Cortex of kidney (tissue), 1 donor: ENCODE measurements at places on chromosomes 4 and X.

- no peak for DNase-seq
These were observed 14.8 kb upstream of the SPARCL1 start for GRCh38 chr4:87543835-87544461.

DNA sequence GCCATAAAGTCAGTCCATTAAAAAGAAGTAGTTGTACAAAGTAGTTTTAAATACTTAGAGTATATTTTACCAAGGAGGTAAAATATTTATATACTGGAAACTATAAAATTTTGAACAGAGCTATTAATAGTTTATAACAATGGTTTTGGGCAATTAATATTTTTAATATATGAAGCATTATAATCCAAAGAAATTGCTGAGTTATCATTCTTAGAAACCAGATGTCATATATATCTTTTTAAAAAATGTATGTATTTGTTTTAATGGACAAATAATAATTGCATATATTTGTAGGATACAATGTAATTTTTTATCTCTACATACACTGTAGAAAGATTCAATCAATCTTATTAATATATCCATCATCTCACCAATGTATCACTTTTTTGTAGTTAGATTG, 207.8 kb downstream of the CXXC4 start:
- no peak for DNase-seq

GRCh38 chrX:115060013-115060412, 42.6 kb upstream of the IL13RA2 start:
- DNase-seq: no peak

- no peak for DNase-seq
These were observed 77.1 kb upstream of the PABPC4L start for GRCh38 chr4:134278675-134279074.

DNA sequence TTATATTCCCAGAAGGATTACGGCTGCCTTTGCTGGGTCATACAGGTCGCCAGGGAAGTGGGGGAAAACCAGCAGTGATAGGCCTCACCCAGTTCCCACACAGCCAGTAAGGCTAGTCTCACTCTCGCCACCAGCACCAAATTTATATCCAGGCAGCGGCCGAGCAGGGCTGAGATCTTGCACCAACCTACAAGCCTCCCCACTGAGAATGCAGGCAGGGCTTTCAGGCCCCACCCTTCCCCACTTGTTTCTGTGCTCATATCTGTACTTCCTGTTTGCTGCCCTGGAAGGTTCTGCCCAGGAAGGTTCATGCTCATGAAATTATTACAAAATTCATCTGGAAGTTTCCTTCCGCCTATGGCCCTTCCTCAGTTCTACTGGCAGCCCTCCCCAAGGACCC, 179.7 kb downstream of the STIM2 start:
- DNase-seq: no peak

GRCh38 chrX:3286196-3286945, 60.1 kb downstream of the MXRA5 start:
- no peak for DNase-seq

DNA sequence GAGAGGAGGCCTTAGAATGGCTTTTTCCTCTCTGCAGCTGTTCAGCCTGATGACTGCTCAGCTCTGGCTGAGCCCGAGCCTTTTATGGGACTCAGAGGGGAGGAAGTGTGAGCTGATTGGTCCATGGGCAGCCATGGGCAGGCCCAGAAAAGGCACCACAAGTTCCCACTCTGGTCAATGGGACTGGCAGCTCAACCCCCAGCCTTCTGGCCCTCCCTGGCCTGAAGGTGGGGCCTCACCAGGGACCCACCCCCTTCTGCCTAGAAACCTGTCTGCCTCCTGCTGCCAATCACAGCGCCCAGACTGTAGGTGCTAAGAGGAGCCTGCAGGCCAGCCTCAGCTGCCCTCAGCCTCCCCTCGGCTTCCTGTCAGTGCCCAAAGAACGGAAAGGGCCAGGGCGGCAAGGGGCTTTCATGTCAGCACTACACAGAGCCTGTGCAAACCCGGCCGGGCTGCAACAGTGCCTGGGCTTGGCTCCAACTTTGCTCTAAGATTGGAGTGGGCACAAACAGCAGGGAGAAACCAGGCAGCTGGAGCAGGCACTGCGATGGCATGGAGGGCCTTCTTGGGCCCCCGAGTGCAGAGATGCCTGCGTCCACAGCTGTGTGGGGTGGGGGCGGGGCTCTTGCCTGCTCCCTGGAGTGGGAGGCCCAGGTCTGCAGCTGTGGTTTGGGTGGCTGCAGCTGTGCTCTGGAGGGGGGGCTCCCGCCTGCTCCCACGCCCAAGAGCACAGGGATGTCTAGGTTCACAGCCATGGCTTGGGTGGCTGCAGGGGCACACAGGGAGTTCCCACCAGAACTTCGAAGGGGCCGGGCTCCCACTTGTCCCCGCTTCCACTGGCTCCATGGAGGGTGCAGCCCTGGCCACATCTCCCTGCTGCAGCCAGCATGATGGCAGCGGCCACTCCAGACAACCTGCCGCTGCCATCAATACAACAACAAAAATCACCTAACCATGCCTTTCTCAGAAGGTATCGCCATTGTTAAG, 92.6 kb downstream of the NXF2 start:
- DNase-seq: no peak

DNA sequence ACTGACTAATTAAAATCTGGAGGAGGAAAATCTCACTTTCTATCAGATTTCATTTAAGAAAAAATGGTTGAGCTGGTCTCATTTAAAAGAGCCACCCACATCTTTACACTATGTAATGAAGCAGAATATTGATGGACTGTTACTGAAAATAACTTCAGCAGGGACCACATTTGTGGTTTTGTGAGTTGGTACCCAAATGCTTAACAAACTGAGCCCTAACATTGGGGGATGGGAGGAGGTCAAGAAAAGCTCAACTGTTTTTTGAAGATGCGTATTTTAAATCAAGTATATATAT, 30.1 kb downstream of the HOPX start:
- DNase-seq: no peak

GRCh38 chr4:141919649-141920048, 283.3 kb downstream of the IL15 start:
- no peak for DNase-seq

- no peak for DNase-seq
These were observed 89.2 kb downstream of the TMEM144 start for GRCh38 chr4:158299459-158300007.

- DNase-seq: no peak
These were observed 17.2 kb downstream of the NXT2 start for GRCh38 chrX:109553862-109554261.

GRCh38 chrX:41670112-41670511, 18.7 kb upstream of the GPR34 start:
- DNase-seq: no peak

DNA sequence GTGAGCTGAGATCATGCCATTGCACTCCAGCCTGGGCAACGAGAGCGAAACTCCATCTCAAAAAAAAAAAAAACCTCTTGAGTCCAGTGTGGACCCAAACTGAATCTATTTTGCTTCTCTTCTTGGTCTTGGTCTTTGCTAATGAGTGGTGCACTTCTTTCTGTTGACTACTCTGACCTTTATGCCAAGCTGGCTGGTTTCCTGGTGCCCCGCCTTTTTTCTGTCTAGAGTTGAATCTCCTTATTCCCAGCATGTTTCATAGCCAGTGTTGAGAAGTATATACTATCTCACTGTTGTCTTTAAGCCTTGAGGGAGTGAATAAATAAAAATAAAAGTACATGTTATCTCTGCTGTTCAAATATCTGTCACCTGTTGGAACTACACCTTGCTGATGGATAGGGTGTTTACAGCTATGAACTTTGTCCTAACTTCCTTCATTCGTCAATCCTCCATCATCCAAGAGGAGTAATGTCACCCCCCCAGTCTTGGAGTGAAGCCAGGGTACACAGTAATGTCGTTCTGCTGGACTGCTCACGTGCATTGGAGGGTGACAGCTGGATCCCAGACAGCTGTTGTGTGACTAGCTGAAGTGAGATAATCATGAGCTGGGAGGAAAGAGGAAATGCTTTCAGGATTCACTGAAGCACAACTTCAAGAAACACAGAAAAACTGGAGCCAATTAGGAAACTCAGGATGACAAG, 99.3 kb upstream of the PRKG2 start:
- no peak for DNase-seq

GRCh38 chr4:75135068-75135825, 202.3 kb downstream of the PARM1 start:
- no peak for DNase-seq

DNA sequence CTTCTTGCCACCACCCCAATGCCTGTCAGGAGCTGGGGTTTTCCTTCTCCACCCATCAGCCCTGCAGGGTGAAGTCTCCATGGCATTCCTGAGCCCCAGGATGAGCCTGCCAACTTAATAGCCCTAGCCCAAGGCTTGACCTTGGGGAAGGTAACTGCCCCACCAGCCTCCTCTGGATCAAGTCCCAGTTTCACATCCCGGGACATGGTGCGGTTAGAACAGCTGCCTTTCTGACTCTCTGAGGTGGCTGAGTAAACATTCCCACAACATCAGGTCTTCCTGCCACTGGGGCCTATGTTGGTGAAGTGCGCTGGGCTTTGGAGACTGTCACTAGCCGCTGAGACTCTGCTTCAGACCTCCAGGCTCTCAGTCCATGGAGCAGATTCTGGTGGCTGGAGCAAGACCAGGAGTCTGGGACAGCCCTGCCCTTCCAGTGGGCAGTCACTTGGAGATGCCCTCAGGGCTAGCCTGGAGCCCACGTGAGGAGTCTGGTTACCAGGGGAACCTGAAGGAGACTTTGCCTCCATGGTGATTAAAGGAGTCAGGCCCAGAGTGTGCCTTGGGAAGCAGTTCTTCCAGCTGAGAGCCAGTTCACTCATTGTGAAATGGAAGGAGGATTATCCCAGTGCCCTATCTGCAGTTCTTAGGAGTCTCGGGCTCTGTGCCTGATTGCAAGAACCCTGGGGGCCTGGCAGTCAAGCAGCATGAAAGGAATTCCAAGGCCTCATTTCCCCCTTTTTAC, 56.8 kb downstream of the SMIM20 start:
- no peak for DNase-seq

DNA sequence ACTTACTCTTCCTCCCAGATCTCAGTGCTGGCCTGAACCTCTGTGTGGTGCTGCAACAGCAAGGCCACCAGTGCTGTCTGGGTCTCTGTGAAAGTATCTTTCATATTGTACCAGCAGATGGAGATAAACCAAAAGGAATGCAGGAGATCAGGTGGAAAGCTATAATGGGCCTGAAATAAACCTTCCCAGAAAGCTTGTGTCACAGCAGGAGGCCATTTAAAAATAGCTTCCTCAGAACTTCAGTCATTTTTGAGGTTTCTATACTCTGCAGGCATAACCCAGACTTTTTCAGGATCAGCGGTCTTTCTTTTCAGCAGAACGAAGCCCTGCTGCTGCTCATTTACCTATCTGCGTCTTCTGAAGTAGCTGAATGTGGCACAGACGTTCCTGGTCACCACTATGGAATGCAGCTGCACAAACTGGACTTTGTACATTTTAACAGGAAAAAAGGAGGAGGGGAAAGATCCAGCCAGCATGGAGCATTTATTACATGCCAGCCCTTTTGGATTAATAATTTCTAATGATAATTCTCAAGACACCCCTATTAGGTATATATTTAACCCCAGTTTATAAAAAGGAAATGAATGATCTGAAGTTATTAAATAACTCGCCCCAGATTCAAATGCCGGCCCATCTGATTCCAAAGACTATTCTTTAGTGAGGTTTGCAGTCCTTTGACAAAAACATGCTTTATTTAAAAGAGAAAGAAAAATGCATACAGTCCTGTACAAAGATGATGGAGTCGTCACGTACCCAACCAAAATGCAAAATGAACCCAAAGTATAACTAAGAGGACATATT, 119.7 kb downstream of the NFKB1 start:
- no peak for DNase-seq

- DNase-seq: no peak
These were observed 49.2 kb upstream of the FAM9C start for GRCh38 chrX:13093529-13094140.
